Activated CD4-positive, alpha-beta T cell treated with anti-CD3 and anti-CD28 coated beads, Interleukin-10, Interleukin-2, amounts not matched to agents 100 ng/mL and 50 ng/mL, durations not matched to agents 16 hours and 8 hours (primary cell): ENCODE measurements at places on chromosomes 16 and 17.
A peak's percentile ranks its signal among the peaks of the same experiment; 100 is the strongest.

GRCh38 chr16:69794486-69794885, 32.4 kb downstream of the WWP2 start:
- DNase-seq, result no peak

DNA sequence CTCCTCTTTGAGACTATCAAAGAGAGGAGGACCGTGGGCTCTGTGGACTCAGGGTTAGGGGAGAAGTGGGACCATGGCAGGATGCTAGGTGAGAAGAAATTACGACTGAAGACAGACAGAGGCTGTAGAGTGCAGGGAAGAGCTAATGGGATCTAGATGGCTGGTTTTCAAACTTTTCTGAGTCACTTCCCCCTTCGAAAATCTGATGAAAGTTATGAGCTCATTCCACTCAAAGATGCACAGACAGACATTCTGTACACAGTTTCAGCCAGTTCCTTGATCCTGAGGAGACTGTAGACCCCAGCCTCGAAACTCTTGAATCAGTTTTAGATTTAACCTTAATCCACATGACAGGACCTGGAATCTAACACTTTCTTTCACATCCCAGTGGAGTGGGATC, 40.7 kb downstream of the RGS9 start:
- peak; percentile 48 for DNase-seq

DNA sequence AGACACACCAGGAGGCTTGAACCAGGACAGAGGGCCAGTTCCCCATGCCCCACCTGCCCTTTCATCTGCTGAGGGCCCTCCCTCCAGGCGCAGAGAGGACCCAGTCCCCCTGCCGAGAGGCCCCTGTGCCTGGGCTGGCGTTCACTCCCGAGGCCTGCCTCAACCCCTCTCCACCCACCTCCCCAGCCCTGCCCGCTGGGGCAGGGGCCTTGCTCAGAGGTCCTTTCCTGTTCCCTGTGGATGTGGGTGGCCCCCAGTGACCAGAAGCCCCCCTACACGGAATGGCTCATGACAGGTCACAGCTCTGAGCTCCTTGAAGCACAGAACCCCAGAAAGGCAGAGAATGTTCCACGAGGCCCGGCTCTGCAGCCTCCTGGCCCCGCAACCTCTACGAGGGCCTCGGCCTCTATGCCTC, 6.7 kb downstream of the TMC6 start:
- no peak for DNase-seq

DNA sequence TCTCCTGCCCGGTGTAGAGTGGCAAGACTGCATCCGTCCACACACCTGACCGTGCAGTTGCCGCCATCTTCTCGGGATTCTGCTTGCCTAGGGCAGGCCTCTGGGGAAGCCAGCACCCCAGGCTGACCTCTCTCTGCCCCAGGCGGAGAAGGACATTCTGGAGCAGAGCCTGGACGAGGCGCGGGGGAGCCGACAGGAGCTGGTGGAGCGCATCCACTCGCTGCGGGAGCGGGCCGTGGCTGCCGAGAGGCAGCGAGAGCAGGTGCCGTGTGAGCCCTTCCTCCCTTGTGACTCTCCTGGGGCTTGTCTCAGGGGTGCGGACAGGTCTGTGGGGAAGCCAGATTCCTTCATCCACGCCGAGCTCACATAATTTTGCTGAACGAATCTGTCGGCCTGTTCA, 19.8 kb downstream of the CARD14 start:
- DNase-seq, result no peak

DNA sequence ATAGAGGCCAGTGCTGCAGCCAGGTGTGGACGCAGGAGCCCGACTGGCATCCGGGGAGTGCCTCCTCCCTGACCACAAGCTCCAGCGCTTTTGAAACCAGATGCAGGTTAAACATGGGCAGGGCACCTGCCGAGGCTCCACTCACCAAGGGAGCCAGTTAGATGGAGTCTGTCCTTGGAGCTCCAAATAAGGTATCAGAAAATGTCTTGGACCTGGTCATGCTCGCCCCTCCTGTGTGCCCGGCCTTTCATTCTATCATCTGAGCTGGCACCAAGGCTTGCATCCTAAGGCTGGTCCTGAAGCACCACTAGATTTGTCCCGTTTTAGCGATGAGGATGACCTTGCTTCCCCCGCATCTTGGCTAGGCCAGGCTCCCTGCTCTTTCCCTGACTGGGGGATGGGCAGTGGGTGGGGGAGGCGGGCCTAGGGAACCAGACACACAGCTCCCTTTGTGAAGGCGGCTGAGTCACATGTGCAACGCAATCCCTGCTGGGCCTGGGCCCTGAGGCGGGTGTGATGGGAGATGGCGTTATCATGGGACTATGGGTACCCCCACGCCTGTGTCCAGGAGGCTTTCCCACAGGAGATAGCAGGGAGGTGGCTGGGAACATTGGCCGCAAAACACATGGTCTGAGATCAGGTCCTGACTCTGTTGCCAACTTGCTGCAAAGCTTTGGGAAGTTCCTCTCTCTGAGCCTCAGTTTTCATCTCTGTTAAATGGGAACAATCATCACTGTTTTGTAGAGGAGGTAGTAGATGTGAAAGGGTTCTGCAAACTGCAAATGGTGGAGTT, 5.0 kb upstream of the ADGRG1 start:
- no peak for DNase-seq

DNA sequence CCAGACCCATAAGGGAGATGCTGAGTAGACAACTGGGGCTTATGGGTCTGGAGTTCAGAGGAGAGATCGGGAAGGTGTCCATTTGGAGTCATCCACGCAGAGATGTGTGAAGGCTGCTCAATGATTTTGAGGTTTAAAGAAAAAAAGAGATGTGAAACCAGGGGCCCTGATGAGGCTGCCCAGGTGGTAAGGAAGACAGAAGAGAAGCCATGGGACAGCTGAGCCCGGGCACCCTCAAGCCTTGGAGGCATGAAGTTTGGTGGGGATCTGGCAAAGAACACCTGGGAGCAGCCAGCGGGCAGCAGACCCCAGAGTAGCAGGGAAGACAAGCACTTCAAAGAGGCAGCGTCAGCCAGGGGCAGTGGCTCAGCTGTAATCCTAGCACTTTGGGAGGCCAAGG, 20.8 kb upstream of the MYO15B start:
- DNase-seq, result no peak

DNA sequence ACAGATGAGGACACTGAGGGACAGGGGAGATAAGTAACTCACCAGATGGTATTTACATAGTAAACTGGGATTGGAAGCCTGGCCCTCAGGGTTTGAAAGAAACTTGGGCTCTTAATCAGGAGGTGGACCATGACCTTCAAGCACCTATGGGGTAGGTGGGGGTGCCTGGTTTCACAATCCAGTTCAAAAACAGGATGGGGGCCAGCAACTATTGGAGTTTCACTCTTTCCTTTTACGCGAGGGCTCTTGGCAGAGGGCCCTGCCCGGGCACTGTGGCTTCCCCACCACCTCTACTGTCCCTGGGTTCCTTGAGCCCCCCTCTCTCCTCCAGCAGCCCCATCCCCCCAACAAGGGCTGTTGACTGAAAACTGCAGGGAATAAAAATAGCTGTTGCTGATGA, 11.3 kb upstream of the PRR29 start:
- no peak for DNase-seq

- no peak for DNase-seq
Observed at GRCh38 chr16:20347666-20348364, 4.7 kb downstream of the UMOD start.

- DNase-seq, result no peak
Observed at GRCh38 chr17:42950044-42950783, 14.0 kb downstream of the AARSD1 start.

DNA sequence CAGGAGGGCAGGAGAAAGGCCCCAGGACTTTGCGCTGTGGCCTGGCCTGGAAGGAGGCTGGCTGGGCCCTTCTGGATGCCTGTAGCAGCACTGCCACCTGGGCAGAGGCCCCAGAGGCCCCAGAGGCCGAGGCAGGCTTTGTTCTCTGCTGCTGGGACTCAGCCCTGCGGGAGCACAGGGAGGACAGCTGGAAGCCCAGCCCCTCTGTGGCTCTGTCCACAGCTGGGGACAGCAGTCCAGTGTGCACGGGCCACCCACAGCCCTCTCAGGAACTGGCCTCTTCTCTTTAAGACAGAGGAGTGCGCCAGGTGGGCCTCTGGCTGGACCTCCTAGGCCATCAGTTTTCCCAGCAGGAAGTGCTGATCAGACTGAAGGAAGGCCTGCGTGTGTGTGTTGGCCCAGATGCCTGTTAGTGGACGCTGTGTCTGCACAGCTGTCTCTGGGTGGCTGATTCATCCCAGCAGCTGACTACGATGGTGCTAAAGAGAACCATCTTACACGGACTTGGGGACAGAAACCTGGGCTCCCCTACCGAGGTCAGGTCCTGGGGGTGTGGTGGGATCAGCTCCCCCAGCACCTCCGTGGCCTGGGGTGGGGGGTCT, 26.9 kb upstream of the ZNF750 start:
- DNase-seq, result no peak

DNA sequence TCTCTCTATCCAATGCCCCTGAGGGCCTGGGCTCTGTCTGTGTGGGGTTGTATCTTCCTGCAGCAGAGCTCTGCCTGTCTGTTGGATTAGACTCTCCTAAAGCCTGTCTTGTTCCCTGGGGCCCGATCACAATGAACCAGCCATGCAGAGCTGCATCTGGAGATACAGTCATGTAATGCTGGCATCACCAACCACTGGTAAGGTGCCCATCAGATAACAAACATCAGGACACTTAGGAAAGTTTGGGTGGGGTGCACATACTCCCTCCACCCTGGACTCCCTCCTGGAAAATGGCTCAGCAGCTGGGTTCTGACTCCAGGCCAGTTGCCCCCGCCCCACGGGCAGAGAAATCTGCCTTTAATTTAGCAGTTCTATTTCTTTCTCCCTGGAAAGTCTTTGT, 61.3 kb upstream of the BRD7 start:
- DNase-seq, result no peak

DNA sequence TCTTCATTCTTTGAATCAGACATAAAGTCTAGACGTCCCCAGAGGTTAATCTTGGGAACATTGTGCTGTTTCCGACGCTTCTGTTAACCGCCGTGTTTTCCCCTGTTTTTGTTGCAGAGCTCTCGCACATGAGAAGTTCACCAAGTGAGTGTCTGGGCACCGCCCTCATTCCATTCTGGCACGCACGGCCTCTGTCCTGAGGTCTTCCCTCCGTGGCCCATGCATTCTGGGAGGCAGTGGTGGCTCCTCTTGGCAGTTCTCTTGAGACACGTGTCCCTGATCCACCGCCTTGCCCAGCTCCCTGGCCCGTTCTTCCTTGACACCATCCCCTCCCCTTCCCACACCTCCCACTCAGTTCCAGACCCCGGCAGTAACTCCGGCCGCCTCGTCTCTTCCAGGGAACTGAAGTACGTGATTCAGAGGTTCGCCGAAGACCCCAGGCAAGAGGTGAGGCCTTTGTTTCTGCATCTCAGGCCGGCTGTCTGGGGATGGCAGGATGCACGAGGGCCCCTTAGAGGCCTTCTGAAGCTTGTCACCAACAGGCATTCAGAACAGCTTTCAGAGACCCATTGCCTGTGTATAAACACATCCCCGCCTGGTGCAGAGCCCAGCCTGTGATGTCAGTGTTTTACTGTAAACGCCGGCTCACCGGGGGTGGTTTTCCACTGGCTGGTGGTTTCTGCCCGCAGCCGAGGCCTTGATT, 85.9 kb upstream of the PLCG2 start:
- no peak for DNase-seq

- DNase-seq, result no peak
Observed at GRCh38 chr16:66927918-66928649, 2.7 kb upstream of the RRAD start.

GRCh38 chr16:84700446-84701300, 873 bp downstream of the USP10 start:
- peak; percentile 60 for DNase-seq

DNA sequence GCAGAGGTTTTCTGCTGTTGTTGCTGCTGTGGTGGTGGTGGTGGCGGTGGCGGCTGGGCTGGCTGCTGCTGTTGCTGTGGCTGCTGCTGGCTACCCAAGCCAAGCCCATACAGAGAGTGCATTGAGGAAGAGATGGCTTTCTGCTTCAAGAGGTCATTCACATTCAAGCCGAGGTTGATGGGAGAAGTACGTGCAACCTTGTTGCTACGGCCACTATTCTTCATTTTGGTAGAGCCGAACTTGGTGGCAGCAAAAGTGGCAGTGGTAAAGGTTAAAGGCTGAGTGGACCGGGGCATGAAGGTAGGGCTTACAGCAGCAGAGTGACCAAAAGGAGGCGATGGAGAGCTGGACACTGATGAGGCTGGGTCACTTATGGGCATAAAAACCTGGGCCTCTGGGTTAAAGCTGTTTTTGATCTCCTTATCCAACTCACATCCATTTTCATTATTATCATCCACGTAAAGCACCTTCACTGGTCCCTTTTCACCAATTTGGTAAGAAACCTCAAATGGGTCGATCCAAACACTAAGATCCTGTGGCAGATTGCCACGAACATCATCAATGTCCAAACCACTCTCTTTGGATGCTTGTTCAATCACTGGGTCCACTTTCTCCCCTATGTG, 2.8 kb downstream of the TOB1 start:
- DNase-seq, result peak; percentile 51

DNA sequence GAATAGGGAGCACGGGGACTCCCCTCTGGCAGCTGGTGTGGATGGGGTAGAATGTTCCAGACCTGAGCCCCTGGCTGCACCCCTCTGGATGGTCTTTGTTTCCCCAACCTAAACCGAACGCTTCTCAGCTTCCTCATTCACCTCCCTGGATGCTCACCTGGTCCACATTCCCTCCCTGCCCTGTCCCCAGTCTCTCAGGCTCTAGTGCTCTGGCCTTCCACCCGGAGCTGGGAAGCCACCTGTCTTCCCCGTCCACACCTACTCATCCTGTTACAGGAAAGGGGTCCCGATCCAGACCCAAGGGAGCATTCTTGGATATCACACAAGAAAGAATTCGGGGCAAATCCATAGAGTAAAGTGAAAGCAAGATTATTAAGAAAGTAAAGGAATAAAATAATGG, 73.5 kb downstream of the CYLD start:
- DNase-seq, result no peak

GRCh38 chr17:56603486-56604238, 10.2 kb downstream of the NOG start:
- DNase-seq, result no peak

- no peak for DNase-seq
Observed at GRCh38 chr16:61371881-61372280, 664.4 kb downstream of the CDH8 start.

GRCh38 chr16:89192956-89193575, 7.3 kb downstream of the SLC22A31 start:
- DNase-seq, result peak; percentile 79

DNA sequence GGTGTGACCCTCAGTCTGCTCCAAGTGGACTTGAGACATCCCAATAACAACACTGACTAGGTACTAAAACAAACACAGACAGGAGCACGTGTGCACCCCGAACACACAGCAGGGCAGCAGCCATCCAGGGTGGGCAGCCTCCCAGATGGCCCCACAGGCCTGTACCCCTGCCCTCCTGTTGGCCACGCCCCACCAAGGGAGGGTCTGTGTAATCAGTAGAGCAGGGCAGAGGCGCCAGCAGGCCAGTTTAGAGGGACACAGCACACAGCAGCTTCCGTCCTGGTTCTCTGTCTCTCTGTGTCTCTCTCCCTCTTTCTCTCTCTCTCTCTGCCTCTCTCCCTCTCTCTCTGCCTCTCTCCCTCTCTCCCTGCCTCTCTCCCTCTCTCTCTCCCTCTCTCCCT, 21.4 kb downstream of the ACTG1 start:
- no peak for DNase-seq

- DNase-seq, result no peak
Observed at GRCh38 chr16:31535737-31536136, 8.0 kb downstream of the AHSP start.
